Breast epithelium (tissue), 4 donors: ENCODE measurements at places on chromosomes 13 and 19. TPM values are rescaled to one million over a fixed set of nuclear protein-coding genes. Genes with fewer than 3 reads are reported as not detected.

DNA sequence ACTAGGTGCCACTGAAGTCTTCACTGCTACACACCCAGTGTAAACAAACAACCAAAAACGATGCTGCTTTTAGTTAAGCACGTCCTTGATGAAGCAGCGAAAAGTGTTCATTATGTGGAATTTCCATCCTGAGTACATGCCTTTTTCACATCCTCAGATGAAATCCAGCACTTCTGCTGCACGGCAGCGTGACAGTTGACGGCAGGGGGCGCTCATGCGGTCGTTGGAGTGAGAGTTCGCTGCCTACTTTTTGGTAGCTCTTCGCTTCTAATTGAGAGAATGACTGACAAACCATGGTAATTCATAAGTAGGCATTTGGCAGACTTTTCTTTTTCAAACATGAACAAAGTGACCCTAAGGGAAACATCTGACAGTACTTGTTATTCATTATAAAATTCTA, 1124.9 kb downstream of the EFNB2 start:
- no peak overlapping the region for H3K4me3 ChIP-seq
- DNase-seq: peak; percentile 22
- no peaks in the 10 kb centered on the region for H3K36me3 ChIP-seq

Gene ADPRHL1
- 1.8 TPM for total RNA-seq

Gene SULT2B1
- total RNA-seq: 7.5 TPM

DNA sequence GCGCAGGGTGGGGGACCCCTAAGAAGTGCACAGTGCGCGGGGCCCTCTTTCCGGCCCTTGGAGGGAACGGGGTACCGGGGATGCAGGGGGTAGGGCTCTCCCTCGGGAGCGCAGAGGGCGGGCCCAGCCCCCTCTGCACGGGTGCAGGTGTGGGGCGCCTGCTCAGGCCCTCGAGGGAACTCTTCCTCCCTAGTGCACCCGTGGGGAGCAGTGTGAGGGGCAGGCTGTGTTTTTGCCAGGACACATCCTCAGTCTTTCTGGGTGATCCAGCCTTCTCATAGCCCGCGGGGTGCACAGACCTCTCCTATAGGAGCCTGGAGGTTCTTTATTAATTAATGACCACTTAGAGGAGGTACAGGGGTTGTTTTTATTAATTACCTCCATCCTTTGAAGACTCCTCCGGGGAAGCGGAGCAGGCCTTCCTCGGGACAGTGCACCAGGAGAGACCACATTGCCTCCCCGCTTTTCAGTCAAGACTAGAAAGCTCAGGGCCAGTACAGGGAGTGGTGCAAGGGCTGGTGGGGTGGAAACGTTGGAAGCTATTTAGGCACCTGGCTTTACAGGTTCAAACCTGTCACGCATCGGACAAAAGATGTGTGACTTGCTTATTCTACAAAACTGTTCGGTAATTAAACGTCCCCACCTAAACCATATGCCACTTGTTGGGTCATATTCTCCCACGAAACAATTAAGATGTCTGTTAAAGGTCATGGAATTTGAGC, 598 bp upstream of the GJB6 start:
- H3K4me3 ChIP-seq: peak overlapping the region; percentile 64
- DNase-seq: no peak
- peaks cover 31% of the 10 kb centered on the region for H3K27me3 ChIP-seq
- no peak overlapping the region for H3K27ac ChIP-seq
- no peaks in the 10 kb centered on the region for H3K4me1 ChIP-seq
- H3K36me3 ChIP-seq: no peaks in the 10 kb centered on the region
